Lower lobe of right lung (tissue), 2 donors: ENCODE measurements at places on chromosomes 6 and 20. TPM values are rescaled to one million over a fixed set of nuclear protein-coding genes. Genes with fewer than 3 reads are reported as not detected.

DNA sequence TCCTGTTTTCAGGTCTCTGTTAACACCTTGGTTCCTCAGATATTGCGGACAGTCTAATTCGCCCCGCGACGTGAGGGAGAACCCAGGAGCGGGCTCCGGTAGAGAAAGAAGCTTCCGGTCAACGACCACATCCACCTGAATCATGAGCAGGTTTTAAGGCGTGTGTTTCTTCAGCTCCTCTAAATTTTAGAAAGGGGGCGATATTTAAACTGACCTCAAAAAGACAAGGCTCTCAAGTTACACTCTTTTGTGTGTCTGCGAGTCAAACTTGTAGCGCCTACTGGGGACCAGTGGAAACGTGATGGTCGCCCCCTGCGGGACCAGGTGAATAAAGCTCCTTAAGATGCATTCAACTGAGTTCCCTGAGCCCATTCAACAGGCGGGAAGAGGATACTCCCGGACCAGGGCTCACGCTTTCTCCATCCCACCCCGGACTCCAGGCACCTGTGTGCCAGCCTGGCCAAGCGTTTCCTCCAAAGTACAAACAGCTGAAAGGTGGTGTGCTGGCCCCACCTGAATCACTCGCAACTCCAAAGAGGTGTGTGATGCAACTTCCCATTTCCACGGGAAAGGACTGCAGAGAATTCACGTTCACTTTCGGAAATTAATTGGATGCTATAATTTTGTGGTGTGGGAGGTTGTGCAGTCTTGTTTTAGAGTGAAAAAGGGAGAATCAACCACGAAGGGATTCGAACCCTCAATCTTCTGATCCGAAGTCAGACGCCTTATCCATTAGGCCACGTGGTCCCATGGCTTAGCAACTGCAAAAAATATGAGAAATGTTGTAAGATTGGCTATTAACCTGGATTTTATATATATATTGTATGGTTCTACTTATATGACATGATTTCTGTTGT lies 17.0 kb downstream of the GPX5 start:
- peak overlapping the region; percentile 43 for H3K4me3 ChIP-seq
- peaks cover 3% of the 10 kb centered on the region for H3K4me1 ChIP-seq
- H3K27me3 ChIP-seq = peaks cover 14% of the 10 kb centered on the region
- DNase-seq = peak; percentile 64

DNA sequence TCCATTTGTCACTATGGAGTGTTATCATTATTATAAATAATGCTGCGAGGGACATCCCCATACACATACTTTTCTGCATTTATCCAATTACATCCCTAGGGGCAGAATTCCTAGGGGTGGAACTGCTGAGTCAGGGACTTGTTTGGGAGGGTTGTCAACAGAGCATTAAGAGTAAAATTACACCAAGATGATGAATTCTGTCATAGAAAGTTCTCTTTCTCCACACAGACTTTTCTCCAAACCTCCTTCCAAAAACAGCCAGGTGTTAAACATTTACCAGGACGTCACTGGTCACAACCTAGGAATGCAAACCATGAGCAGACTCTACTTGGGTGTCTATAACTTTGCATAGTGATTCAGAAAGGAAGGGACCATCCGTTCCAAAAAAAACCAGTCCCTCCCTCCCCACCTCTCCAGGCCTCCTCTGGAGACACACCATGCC lies 95.5 kb downstream of the PRND start:
- DNase-seq = no peak
- no peaks in the 10 kb centered on the region for H3K27me3 ChIP-seq
- H3K4me1 ChIP-seq = peaks cover 65% of the 10 kb centered on the region
- no peak overlapping the region for H3K4me3 ChIP-seq

Gene MYCT1
- 18.0 TPM for total RNA-seq

GRCh38 chr20:10239954-10240353 lies 21.3 kb downstream of the SNAP25 start:
- no peak overlapping the region for H3K4me3 ChIP-seq
- no peaks in the 10 kb centered on the region for H3K4me1 ChIP-seq
- H3K36me3 ChIP-seq = no peaks in the 10 kb centered on the region
- no peaks in the 10 kb centered on the region for H3K27me3 ChIP-seq
- DNase-seq = peak; percentile 74

Gene HLA-DQB1
- total RNA-seq = 132 TPM

Gene LY86
- total RNA-seq = 20.2 TPM

GRCh38 chr6:122753688-122754056 lies 25.8 kb upstream of the FABP7 start:
- peak overlapping the region; percentile 41 for H3K4me3 ChIP-seq
- H3K36me3 ChIP-seq = no peaks in the 10 kb centered on the region
- peak overlapping the region; percentile 66 for H3K27ac ChIP-seq
- peaks cover 7% of the 10 kb centered on the region for H3K4me1 ChIP-seq
- DNase-seq = no peak

- H3K27ac ChIP-seq = no peak overlapping the region
- H3K4me1 ChIP-seq = no peaks in the 10 kb centered on the region
- DNase-seq = no peak
- no peak overlapping the region for H3K4me3 ChIP-seq
- no peaks in the 10 kb centered on the region for H3K27me3 ChIP-seq
These were observed 20.2 kb downstream of the SF3B5 start for GRCh38 chr6:144075187-144075586.

- no peaks in the 10 kb centered on the region for H3K27me3 ChIP-seq
- H3K4me3 ChIP-seq = no peak overlapping the region
- H3K27ac ChIP-seq = no peak overlapping the region
- H3K4me1 ChIP-seq = peaks cover 6% of the 10 kb centered on the region
These were observed 19.1 kb downstream of the GCNT2 start for GRCh38 chr6:10540073-10540746.

GRCh38 chr6:31797588-31797987 lies 2.0 kb upstream of the VARS1 start:
- H3K4me1 ChIP-seq = peaks cover 23% of the 10 kb centered on the region
- peaks cover 22% of the 10 kb centered on the region for H3K36me3 ChIP-seq
- H3K27me3 ChIP-seq = no peaks in the 10 kb centered on the region

- H3K36me3 ChIP-seq = no peaks in the 10 kb centered on the region
- H3K4me1 ChIP-seq = no peaks in the 10 kb centered on the region
- no peak overlapping the region for H3K4me3 ChIP-seq
- no peak for DNase-seq
These were observed 216.2 kb downstream of the FOXC1 start for GRCh38 chr6:1825926-1826325.

GRCh38 chr6:167152862-167153261 lies 4.9 kb downstream of the GPR31 start:
- peak overlapping the region; percentile 27 for H3K4me3 ChIP-seq
- H3K36me3 ChIP-seq = no peaks in the 10 kb centered on the region
- H3K4me1 ChIP-seq = no peaks in the 10 kb centered on the region
- H3K27me3 ChIP-seq = peaks cover 4% of the 10 kb centered on the region
- H3K27ac ChIP-seq = no peak overlapping the region

Gene SYNGAP1
- total RNA-seq = 21.6 TPM

GRCh38 chr20:32358883-32359632 lies 927 bp downstream of the ASXL1 start:
- H3K27me3 ChIP-seq = no peaks in the 10 kb centered on the region
- no peaks in the 10 kb centered on the region for H3K36me3 ChIP-seq
- peak overlapping the region; percentile 83 for H3K4me3 ChIP-seq
- H3K27ac ChIP-seq = peak overlapping the region; percentile 97
- DNase-seq = peak; percentile 81
- H3K4me1 ChIP-seq = peaks cover 53% of the 10 kb centered on the region

Gene OLIG3
- not detected for total RNA-seq

Gene HRH3
- not detected for total RNA-seq

DNA sequence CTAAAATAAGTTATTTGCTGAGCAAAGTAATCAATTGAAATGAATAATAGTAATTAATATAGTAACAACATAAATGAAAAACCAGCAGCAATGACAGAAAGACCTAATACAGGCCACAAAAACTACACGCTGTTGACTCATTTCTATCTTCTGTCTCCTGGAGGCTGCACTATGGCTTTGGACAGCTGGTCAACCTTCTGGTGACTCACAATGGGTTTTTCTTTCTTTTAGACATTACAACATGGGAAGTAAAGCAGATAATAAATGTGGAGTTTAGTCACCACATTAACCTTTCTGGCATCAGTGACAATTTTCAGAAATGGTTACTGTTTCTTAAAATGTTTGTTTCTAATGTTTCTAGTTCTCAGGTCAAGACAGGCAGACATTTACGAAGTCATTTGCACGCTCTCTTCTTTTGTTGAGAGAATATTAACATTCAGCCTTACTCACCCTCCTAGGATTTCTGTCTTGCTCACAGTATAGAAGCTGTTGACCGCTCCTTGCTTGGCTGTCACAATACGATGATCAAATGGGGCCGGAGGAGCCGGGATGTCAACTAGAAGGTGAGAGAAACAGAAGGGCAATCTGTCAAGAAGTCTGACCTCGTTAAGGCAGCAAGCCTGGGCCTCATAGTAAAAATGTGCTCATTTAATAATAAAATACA lies 62.2 kb downstream of the MYLK4 start:
- H3K27me3 ChIP-seq = no peaks in the 10 kb centered on the region
- no peak overlapping the region for H3K4me3 ChIP-seq
- no peaks in the 10 kb centered on the region for H3K36me3 ChIP-seq
- H3K4me1 ChIP-seq = no peaks in the 10 kb centered on the region
- H3K27ac ChIP-seq = no peak overlapping the region

GRCh38 chr6:41942067-41942851 lies 651 bp upstream of the CCND3 start:
- DNase-seq = no peak
- peak overlapping the region; percentile 84 for H3K27ac ChIP-seq
- H3K27me3 ChIP-seq = no peaks in the 10 kb centered on the region
- H3K4me3 ChIP-seq = peak overlapping the region; percentile 77

DNA sequence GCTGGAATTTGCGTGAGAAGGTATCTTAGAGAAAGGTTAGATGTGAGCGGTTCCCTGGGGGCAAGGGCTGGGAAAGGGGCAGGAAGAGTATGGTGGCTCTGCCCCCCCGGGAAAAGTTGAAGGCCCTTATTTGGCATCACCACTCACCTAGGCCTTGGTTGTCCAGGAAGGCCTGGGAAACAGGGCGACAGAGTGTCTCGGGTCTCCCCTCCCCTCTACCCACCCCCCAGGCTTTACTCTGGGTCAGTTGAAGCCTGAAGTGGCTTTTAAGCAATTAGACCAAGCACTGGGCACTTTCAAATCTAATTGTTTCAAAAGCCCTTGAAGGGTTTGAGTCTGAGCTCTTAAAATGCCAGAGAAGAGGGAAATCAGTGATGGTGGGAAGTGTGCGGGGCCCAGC lies 30.2 kb upstream of the FOXP4 start:
- DNase-seq = no peak
- H3K36me3 ChIP-seq = no peaks in the 10 kb centered on the region
- no peak overlapping the region for H3K27ac ChIP-seq
- H3K4me1 ChIP-seq = peaks cover 9% of the 10 kb centered on the region
- no peak overlapping the region for H3K4me3 ChIP-seq

Gene COL9A1
- total RNA-seq = not detected

DNA sequence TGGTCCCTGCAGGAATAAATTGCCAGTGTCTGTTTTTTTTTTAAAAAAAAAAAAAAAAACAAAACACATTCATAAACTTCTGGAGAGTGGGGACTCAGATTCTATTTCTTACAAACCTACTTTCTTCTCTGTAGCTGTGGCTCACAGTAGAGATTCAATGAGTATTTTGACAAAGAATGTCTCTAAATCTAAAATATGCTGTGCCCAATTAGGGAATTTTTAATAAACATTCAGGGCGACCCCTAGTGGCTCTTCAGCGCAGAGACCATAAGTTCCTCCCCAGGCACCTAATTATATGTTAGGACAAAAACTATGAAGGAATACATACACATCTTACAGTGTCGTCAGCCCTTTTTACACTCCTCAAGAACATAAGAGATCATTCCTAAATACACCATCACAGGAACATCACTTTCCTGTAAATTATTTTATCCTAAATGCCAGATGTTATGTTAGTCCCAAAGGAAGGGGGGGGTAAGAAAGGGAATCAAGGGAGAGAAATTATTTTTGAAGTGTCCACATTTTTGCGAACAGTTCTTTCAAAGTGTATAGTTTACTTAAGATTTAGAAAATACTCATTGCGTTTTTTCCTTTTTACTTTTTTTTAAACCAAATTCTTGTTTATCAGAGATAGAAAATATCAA lies 21.8 kb upstream of the NAA20 start:
- peaks cover 87% of the 10 kb centered on the region for H3K4me1 ChIP-seq
- peaks cover 95% of the 10 kb centered on the region for H3K36me3 ChIP-seq
- no peak overlapping the region for H3K27ac ChIP-seq
- DNase-seq = no peak

DNA sequence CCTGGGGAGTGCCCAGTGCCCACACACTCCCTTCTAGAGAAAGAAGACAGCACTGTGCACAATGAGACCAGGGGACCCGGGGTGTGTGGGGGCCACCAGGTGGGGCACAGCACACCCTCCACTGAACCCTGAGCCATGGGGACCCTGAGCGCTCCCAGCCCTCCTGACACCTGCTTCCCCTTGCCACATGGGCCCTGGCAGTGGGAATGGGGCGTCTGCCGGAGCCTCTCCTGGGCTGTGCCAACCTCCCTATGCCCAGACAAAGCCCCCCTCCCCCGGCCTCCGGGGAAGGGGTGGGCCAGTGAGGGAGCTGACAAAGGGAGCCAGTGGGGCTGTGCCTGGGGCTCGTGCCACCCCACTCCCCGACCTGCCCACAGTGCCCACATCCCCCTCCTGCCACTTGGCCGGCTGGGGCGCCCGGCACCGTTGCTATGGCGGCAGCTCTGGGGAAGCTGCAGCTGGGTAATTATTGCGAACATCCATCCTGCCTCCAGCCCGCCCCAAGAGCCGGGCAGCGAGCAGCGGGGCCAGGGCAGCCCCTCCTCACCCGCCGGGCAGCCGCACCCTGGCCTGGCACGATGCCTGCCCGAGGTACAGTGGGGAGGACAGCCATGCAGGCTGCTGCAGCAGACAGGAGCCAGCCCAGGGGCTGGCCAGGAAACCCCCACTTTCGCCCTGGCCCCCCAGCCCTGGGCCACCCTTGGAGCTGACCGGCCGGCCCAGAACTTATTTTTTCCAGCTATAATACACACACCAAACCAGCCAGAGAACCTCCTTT lies 41.9 kb upstream of the NOL4L start:
- peaks cover 14% of the 10 kb centered on the region for H3K4me1 ChIP-seq
- DNase-seq = no peak
- H3K4me3 ChIP-seq = no peak overlapping the region
- peaks cover 30% of the 10 kb centered on the region for H3K27me3 ChIP-seq
- no peaks in the 10 kb centered on the region for H3K36me3 ChIP-seq

- H3K36me3 ChIP-seq = no peaks in the 10 kb centered on the region
- H3K27me3 ChIP-seq = no peaks in the 10 kb centered on the region
- no peak overlapping the region for H3K27ac ChIP-seq
These were observed 35.7 kb upstream of the VEGFA start for GRCh38 chr6:43734294-43734665.

Gene COL9A3
- 0.89 TPM for total RNA-seq

- no peaks in the 10 kb centered on the region for H3K27me3 ChIP-seq
- no peaks in the 10 kb centered on the region for H3K4me1 ChIP-seq
- H3K27ac ChIP-seq = no peak overlapping the region
These were observed 10.2 kb upstream of the HIVEP1 start for GRCh38 chr6:12001706-12002435.
